AG09309 (cell line): ENCODE measurements at places on chromosomes 11 and 22.
A peak's percentile ranks its signal among the peaks of the same experiment; 100 is the strongest.

- DNase-seq = no peak
Measured at GRCh38 chr11:62022211-62022610, 54.8 kb upstream of the FTH1 start.

DNA sequence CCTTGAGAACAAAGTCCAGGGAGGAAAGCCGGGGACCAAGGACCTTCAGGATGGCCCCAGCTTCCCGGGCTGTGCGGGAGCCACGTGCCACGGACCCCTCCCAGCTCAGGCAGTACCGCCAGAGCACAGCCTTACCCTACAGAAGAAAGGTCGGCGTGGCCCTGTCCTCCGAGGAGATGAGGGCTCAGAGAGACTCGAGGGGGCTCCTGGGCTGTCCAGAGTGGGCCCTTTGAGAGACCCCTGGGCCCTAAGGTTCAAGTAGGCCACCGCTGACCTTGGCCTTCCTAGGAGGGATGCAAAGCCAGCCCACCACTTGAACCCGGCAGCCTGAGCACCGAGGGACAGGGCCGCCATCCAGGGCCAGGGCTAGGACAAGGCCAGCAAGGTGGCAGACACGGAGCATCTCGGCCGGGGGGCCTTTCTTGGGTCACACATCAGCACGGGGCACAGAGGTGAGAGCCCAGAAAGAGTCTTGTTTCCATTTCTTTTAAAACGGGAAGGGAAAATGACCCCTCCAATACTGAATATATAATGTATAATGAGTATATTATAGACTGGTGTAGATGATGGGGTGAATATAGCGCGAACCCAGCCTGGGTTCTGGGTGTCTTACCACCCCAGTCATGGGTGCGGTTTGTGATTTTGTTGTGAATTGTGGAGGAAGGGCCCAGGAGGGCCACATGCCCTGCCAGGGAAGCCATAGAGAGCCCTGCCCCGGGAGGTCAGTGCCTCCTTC, 34.4 kb upstream of the PPARA start:
- DNase-seq = no peak

DNA sequence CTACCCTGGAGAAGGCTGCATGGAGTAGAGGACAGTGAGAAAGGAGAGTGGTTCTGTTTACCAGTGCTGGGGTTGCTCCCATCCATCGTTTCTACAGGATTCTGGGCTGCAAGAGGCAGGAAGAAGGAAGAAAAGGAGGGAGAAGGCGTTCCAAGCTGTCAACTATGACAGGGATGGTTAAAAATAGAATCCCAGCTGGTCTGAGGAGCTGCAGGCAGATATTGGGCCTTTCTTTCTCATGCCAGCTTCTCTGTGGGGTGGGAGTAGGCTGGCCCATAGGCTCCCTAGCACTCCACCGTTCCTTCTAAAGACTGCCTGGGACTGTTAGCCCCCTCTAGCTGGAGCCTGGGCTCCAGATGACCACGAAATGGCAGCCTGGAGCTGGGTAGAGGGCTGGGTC, 13.6 kb downstream of the CCKBR start:
- DNase-seq = no peak

- peak; percentile 17 for DNase-seq
Measured at GRCh38 chr11:84384731-84385130, 1098.6 kb upstream of the CCDC90B start.

- DNase-seq = no peak
Measured at GRCh38 chr11:95675585-95675984, 114.0 kb downstream of the FAM76B start.

DNA sequence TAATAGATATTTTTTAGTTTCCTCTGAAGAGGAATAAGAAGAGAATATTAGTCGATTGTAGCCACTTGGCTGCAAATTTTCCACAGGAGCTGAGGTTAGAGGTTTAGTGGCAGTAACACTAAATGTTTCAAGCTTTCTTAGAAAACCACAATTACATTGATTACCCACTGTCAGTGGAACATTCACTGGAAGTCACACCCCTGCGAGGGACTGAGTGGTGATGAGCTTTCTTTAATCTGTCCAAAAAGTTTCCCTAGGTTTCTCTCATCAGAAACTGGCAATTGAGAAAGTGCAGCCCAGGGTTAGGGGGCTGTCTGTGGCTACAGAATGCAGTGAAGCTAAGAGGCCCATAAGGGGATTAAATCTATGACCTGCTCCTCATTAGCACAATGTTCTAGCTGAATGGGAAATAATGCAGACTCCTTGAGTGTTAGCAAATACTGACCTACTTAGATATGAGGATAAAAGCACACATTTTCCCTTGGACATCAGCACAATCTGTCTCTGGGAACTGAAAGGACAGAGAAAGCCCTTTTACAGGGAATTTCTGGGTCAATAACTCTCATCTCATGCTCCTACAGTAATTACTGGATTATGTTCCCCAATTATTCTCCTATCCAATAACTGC, 189.5 kb downstream of the FAM76B start:
- DNase-seq = no peak

DNA sequence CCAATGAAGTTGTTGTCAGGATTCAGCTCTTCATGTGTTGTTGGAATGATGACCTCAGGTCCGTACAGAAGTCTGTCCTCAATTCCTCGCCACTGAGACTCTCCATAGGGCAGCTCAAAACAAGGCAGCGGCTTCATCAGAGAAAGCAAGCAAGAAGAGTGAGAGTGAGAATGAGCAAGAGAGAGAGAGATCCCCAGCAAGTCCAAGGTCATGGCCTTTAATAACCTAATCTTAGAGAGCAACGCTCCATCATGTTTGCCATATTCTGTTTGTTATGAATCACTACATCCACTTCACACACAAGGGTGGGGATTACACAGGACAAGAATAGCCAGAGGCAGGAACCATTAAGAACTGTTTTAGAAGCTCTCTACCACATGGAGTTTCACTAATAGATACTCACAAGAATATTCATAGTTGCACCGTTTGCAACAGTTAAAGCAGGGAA, 23.3 kb upstream of the MMP7 start:
- no peak for DNase-seq

DNA sequence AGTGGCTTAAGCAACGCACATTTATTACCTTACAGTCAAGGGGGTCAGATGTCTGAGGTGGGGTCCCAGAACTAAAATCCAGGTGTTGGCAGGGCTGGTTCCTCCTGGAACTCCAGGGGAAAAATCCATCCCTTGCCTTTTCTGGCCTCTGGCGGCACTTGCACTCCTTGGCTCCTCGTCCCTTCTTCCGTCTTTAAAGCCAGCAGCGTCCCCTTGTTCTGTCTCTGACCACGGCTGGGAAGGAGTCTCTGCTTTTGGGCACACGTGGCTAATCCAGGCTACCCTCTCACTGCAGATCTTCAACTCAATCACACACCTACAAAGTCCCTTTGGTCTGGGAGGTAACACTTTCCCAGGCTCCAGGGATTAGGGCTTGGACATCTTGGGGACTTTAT, 73.5 kb upstream of the WNT7B start:
- DNase-seq = no peak

GRCh38 chr11:115716601-115717529, 212.7 kb upstream of the CADM1 start:
- DNase-seq = no peak

GRCh38 chr22:28885939-28886338, 2.6 kb downstream of the ZNRF3 start:
- DNase-seq = no peak
